ENCODE measurements at places on chromosomes 5 and 9.

- no peaks in the 10 kb centered on the region for H3K27me3 ChIP-seq
- H3K36me3 ChIP-seq: no peaks in the 10 kb centered on the region
- no peak overlapping the region for H3K4me3 ChIP-seq
Measured at GRCh38 chr5:154176181-154176580, 14.4 kb upstream of the GALNT10 start.

GRCh38 chr5:64592730-64593341 lies 87.0 kb downstream of the RGS7BP start:
- DNase-seq: no peak
- no peaks in the 10 kb centered on the region for H3K4me1 ChIP-seq
- H3K36me3 ChIP-seq: no peaks in the 10 kb centered on the region
- no peak overlapping the region for H3K27ac ChIP-seq

DNA sequence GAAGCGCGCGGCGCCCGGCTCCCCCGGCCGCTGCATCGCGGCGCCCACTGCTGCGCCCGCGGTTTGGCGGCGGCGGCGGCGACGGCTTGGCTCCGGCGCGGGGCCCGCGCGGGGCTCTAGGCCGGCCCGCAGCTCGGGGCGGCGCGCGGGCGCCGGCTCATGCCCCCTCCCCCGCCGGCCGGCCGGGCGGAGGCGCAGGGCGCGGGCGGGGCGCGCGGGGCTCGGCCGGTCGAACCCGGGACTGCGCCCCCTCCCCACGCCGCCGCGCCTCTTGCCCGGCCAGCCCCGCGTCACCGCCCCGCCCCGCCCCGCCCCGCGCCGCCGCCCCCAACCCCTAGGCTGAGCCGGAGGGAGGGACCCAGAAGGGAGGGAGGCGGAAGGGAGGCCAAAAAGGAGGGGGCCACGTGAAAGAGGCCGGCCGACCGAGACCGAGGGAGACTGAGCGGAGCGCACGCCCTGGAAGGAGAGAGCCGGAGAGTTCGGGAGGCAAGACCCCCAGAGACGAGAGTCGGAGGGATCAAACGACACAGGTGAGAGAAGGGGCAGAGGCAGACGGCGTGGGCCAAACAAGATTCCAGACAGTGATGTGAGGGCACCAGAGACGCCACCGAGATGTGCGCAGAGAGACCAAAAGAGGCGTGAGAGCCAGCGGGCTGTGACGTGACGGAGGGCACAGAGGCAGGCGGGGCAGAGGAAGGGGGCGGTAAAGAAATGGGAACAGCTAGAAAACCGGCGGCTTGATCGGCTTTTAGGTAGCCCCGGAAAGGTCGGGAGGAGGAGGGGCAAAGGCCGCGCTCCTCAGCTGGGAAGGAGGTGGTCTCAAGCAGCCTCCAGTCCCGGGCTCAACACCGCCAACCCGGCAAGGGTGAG lies at the start of gene BARX1:
Gene BARX1, minus strand, starts transcription at position 245 of the 870 bp plus-strand sequence. Its CDS starts 209 bp downstream, at position 36.
- peaks cover 98% of the 10 kb centered on the region for H3K27me3 ChIP-seq
- DNase-seq: no peak
- H3K36me3 ChIP-seq: no peaks in the 10 kb centered on the region
- no peak within 1 kb of the TSS for H3K27ac ChIP-seq
- peak within 1 kb of the TSS; percentile 41 for H3K4me3 ChIP-seq
- peaks cover 72% of the 10 kb centered on the region for H3K4me1 ChIP-seq

GRCh38 chr5:135437796-135438560 lies 9.2 kb downstream of the DCANP1 start:
- H3K27ac ChIP-seq: no peak overlapping the region
- H3K4me3 ChIP-seq: no peak overlapping the region
- DNase-seq: no peak
- H3K4me1 ChIP-seq: peaks cover 17% of the 10 kb centered on the region

DNA sequence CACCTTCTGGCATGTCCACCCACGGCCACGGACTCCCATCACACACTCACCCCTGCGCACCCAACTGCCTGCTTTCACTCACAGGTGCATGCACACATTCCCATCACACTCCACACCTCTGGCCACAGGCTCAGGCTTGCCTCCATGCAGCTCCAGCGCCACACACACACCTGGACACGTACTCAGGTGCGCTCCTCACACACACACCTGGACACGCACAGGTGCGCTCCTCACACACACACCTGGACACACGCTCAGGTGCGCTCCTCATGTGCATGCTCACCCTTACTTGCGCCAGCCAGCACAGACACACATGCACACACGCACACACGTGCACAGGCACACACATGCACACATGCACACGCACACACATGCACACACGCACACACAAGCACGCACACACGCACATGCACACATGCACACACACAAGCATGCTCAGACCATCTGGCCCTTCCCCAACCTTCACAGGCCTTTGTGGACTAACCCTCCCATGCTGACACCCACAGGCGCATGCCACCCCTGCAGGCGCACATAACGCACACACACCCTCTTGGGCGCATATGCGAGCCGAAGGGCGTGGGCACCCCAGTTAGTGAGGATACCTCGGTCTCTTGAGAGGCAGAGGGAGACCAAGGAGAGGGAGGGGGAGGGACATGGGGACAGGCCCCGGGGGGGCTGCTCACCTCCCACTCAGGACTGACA lies 8.3 kb downstream of the GRIN1 start:
- H3K27me3 ChIP-seq: peaks cover 58% of the 10 kb centered on the region
- no peak for DNase-seq
- no peak overlapping the region for H3K4me3 ChIP-seq
- no peak overlapping the region for H3K27ac ChIP-seq

GRCh38 chr9:120593250-120593954 lies 13.4 kb upstream of the CDK5RAP2 start:
- no peak for DNase-seq
- H3K27me3 ChIP-seq: no peaks in the 10 kb centered on the region
- no peak overlapping the region for H3K27ac ChIP-seq

DNA sequence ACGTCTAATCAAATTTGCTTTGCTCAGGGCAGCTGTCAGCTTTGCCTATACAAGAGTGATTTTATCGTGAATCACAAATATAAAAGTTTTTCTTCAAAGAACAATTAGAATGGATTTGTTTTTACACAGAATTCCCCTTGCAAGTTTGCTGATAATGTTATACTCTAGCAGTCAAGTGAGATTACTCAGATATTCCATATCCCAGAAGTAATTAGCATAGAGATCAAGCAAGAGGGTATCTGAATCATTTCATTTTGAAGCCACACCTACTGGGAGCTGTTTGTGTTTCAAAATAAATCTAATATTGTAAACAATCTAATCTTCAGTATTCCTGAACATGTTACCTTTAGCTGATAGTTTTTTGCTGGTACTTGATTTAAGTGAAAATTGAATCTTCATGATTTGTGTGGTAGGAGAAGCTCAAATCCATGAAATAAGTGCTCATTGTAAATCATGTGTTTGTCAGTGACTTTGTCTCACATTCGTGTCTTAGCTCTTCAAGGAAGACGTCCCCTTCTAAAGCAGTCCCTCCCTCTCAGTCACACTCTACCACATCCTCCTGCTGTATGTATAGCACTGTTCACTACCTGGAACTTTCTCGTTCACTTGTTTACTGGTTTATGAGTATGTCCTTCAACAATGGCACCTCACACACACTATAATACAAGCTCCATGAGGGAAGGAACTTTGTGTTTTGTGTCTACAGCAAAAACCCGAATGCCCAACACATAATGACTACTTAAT lies 3.3 kb upstream of the TTC39B start:
- no peaks in the 10 kb centered on the region for H3K36me3 ChIP-seq
- DNase-seq: no peak
- H3K4me3 ChIP-seq: no peak overlapping the region
- H3K27ac ChIP-seq: no peak overlapping the region

DNA sequence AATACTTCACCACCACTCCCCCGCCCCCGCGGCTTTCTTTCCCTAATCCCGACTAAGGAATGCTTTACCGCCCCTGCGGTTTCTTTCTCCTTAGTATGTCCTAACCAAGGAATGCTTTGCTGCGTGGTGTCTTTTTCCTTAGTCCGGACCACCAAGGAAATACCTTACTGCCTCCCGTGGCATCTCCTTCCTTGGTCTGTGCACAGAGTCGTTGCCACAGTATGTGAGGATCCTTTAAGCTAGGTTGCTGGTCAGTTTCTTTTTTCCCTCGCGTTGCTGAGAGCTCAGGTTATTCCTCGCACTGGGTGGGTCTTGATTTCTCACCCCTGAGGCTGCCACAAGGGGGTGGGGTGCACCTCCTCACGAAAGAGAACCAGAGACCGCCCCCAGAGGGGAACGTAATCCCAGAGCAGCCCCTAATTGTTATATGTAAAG lies 309.4 kb downstream of the NR3C1 start:
- H3K4me1 ChIP-seq: no peaks in the 10 kb centered on the region
- H3K36me3 ChIP-seq: no peaks in the 10 kb centered on the region
- no peak for DNase-seq
- H3K4me3 ChIP-seq: no peak overlapping the region
- H3K27ac ChIP-seq: no peak overlapping the region

GRCh38 chr5:123261752-123262151 lies 161.5 kb downstream of the CEP120 start:
- peaks cover 7% of the 10 kb centered on the region for H3K27me3 ChIP-seq
- no peak overlapping the region for H3K27ac ChIP-seq
- H3K36me3 ChIP-seq: no peaks in the 10 kb centered on the region
- H3K4me1 ChIP-seq: peaks cover 10% of the 10 kb centered on the region
- H3K4me3 ChIP-seq: no peak overlapping the region
